ENCODE measurements at places on chromosomes 6 and 20. TPM values are rescaled to one million over a fixed set of nuclear protein-coding genes. Genes with fewer than 3 reads are reported as not detected.

DNA sequence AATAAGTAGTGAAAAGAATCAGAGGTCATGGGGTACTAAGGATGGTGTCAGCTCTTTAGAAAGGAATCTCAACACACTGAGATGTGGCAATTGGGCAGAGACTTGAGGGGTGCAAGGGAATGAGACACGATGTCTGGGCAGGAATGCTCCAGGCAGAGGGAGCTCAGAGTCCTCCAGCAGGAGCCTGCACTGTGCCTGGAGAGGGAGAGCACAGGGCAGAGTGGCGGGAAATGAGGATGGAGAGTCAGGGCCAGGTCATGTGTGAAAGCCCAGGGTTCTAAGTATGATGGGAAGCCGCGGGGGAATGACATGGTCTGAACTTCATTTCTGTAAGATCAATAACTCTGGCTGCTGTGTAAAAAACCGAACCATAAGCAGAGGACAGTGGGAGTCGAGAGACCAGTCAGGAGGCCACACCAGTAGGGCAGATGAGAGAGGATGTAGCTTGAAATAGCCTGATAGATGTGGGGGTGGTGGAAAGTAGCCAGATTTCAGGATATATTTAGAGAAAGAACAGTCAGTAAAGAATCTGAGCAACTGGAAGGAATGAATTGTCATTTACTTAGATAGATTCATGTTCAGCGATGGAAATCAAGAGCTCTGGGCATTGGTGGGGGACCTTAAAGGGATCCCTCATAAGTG is 133.4 kb upstream of the DTNBP1 start:
- DNase-seq: no peak

GRCh38 chr6:41523915-41524633 is 22.1 kb upstream of the FOXP4 start:
- no peak for DNase-seq

SLC17A5 gene
- total RNA-seq: 18.2 TPM

GRCh38 chr6:14258117-14258516 is 140.5 kb downstream of the CD83 start:
- no peak for DNase-seq
